ENCODE measurements at places on chromosomes 3 and 15.

DNA sequence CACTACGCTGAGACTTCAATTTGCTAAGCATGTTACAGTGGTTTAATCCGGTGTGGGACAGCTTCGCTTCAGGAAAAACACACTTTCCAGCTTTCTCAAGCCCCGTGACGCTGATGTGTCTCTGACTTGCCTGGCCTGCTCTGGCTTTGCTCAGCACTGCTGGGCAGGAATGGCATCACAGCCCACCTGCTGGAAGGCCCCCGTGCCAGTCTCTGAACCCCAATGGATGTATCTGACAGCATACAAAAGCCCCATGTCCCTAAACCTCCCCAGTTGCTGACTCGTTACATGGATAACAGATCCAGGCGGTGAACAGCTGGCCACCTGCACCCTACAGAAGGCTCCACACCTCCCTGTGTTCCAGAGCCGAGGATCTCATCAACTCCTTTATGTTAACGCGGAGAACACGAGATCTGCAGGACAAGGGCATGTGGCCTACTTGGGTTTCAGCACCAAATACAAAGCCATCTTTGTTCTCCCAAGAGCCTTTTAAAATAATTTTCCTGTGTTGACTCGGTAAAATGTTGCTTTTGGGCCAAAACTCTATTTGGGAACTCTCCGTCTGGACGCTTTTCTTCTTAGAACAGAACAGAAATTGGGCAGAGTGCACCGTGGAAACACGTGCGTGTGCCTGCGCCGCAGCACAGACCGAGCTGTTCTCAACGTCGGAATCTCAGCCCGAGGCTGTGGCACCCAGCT is 61.4 kb downstream of the ATP10A start:
- DNase-seq = no peak

DNA sequence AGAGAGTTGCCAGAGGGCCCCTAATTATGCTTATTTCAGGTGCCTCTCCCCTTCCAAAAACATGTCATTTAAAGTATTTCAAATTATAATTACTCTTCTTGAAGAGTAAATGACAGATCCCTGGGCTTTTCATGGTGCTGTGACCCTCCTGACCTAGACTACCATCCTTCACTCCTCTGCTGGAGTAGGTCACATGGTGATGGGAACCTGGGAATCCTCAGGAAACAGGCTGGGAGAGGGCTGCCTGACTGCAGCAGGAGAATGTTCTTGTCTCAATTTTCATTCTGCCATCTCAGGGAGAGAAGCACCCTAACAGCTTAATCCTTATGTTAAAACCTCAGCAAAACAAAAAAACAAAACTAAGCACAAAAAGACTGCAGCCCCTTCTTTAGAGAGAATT is 24.6 kb downstream of the PGBD4 start:
- DNase-seq = no peak

DNA sequence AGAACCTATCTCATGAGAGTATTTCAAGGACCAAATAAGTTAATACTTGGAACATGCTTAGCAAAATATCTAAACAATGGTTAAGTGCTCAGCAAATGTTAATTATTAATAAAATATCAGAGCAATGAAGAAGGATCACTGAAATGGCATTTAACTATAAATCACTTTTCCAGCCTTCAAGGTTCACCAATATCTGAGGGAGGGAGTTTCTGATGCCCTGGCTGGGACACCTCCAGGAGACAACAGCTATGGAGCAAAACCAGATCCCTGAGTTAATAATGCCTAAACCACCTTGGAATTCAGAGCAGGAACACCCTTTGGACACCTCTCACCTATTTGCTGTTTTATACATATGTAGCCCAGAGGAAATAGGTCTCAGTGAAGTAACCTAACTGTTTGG is 6.4 kb upstream of the FAM174B start:
- DNase-seq = no peak

- DNase-seq = no peak
Observed at GRCh38 chr3:100737334-100737733, 28.0 kb downstream of the TFG start.
